ENCODE measurements at places on chromosomes 13 and 19.

- peak; percentile 90 for DNase-seq
These were observed at the start of gene ZNF613 for GRCh38 chr19:51926784-51927741. Gene ZNF613, plus strand, starts transcription at chr19:51927472. Its CDS starts 8,749 bp downstream, at chr19:51936221.

DNA sequence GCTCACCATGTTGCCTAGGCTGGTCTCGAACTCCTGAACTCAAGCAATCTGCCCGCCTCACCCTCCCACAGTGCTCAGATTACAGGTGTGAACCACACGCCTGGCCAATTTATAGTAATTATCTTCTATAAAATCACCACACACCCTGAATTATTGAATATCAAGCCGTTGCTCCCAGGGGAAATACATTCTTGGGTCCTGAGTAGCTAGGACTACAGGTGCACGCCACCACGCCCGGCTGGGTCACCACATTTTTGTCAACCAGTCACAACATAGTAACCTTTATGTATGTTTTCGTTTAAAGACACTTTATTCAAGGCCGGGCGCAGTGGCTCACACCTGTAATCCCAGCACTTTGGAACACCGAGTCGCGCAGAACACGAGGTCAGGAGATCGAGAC lies 8.3 kb downstream of the CBLC start:
- no peak for DNase-seq

DNA sequence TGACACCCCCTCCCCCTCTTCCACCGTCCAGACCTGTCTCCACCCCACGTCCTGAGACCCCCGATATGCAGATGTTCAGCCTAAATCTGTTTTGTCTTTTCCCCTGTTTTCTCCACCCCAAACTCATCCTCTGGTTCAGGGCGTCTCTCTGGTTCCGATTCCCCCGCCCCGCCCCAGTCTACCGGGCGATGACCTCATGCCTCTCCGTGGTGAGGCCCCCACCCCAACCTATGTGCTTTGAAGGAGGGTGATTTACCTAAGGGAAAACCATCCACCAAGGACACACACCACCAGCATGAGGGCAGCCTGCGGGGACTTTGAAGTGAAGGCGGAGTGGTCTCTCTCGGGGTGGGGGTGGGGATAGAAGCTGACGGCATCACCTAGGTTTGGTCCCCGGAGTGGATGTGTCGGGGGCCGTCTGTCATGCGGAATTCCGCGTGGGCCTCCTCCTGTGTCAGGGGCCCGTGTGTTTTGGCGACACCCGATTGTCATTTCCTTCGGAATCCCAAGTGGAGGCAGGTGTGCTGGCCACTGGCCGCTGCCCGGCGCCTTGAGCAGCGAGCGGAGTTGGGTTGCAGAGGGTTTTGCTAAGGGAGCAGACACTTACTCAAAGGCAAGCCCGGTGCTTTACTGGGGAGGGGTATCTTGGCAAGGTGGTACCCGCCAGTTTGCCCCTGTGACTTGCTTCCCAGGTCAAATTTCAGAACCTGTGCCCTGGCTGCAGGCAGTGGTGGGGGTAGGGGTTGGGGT lies 1.4 kb downstream of the FZR1 start:
- DNase-seq = no peak

DNA sequence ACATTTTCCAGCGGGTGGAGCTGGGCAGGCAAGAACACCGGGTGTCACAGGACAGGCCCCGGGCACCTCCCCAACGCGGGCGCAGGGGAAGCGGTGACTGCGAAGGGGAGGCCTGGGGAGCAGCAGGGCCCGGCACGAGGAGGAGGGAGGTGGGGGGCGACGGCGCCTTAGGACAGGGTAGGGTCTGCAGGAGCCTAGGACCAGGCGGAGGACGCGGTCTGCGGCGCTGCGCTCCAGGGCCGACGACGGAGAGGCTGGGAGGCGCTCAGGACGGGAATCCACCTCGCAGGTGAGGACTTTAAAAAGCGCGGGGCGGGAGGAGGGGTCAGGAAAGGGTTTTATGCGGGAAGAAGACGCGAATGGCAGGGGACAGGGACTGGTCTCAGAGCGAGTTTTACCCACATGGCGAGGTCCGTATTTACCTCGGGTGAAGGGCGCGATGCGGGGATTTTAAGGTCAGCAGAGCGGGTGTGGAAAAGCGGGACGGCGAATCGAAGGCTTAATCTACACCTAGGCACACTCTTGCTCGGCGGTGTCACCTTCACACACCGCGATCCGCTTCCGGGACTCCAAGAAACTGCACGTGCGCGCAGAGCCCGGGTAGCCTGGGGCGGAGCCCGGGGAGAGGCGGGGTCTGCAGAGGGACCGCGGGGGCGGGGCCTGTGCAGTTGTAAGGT lies 13.5 kb downstream of the ERVV-2 start:
- DNase-seq = no peak

GRCh38 chr13:95656386-95657015 lies 12.0 kb upstream of the DZIP1 start:
- DNase-seq = no peak
